HFFc6 (cell line): ENCODE measurements at places on chromosomes 7 and 10.

GRCh38 chr7:112266595-112267270 lies 60.2 kb downstream of the ZNF277 start:
- H3K27me3 ChIP-seq, result no peaks in the 10 kb centered on the region
- peak; percentile 50 for DNase-seq
- peaks cover 26% of the 10 kb centered on the region for H3K4me1 ChIP-seq
- H3K4me3 ChIP-seq, result peak overlapping the region; percentile 57

DNA sequence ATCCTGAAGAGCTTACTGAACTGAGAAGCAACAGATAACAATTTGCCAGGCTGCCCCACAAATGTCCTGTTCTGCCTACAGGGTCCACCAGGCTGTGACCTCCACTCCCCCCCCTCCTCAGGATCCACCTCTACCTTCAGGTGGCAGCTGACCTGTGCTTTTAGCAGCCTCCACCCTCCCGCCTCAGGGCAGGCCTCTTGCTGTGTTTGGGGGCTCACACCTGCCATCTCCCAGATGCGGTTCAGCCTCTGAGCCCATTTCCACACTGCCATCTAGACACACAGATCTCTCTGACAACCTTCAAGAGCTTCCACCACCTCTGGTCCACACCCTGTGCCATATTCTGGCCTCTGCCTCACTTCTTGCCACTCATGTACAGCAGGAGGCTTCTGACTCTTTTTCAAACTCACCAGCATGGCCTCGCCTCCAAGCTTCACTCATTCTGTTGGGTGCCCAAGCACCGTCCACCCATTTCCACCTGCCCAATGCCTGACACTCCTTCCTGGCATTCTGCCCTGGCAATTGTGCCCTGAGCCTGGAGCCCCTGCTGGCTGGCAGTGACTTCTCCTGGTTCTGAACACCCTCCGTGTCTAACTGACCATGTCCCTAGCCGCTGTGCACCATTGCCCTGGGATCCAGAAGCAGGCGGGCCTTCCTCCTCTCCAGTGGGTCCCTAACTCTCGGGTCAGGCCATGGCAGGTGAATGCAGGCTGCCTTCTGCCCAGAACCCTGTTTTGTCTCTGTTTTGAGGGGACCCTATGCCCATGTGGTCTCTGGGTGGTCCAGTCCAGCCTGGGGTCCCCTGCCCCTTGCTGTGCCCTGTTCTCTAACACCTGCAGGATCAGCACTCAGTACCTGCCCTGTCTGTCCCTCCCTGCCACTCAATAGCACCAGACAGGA lies 18.5 kb downstream of the TMEM72 start:
- H3K4me3 ChIP-seq, result no peak overlapping the region
- peaks cover 11% of the 10 kb centered on the region for H3K27me3 ChIP-seq
- no peak overlapping the region for H3K27ac ChIP-seq

GRCh38 chr7:18900803-18901202 lies 216.6 kb downstream of the TWIST1 start:
- no peaks in the 10 kb centered on the region for H3K36me3 ChIP-seq
- H3K4me1 ChIP-seq, result peaks cover 22% of the 10 kb centered on the region
- H3K27me3 ChIP-seq, result no peaks in the 10 kb centered on the region
- no peak overlapping the region for H3K4me3 ChIP-seq
- no peak for DNase-seq

- peak overlapping the region; percentile 96 for H3K4me3 ChIP-seq
- H3K36me3 ChIP-seq, result peaks cover 26% of the 10 kb centered on the region
- peaks cover 76% of the 10 kb centered on the region for H3K4me1 ChIP-seq
- H3K27ac ChIP-seq, result peak overlapping the region; percentile 72
- peak; percentile 31 for DNase-seq
- no peaks in the 10 kb centered on the region for H3K27me3 ChIP-seq
Measured at GRCh38 chr10:35336921-35337823, 863 bp downstream of the CCNY start.

GRCh38 chr7:111192614-111193413 lies 101.9 kb downstream of the LRRN3 start:
- H3K4me3 ChIP-seq, result no peak overlapping the region
- DNase-seq, result no peak
- H3K27ac ChIP-seq, result no peak overlapping the region
- no peaks in the 10 kb centered on the region for H3K36me3 ChIP-seq

GRCh38 chr7:780516-780915 lies 51.8 kb upstream of the SUN1 start:
- DNase-seq, result no peak
- H3K27me3 ChIP-seq, result no peaks in the 10 kb centered on the region
- no peaks in the 10 kb centered on the region for H3K4me1 ChIP-seq
- H3K4me3 ChIP-seq, result no peak overlapping the region
- peaks cover 28% of the 10 kb centered on the region for H3K36me3 ChIP-seq

DNA sequence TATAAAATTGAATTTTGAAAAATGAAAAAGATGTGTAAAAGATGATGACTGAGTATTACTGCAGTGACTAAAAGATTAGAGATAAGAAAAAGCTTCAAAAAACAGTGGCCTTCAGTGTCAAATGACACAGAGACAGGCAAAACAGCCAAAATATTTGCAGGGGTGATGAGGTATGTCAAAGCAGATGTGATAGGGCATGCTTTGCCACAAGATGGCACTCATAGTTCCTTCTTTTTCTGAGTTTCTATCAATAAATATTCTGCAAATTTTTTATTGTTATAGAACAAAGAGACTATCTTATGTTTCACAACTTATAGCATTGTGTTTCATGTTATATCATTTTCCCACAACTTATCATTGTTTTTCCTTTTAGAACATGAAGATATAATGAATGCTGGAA lies 344.1 kb upstream of the HPS1 start:
- H3K4me1 ChIP-seq, result no peaks in the 10 kb centered on the region
- H3K4me3 ChIP-seq, result no peak overlapping the region
- H3K27ac ChIP-seq, result no peak overlapping the region
- no peaks in the 10 kb centered on the region for H3K27me3 ChIP-seq
- DNase-seq, result peak; percentile 13
- H3K36me3 ChIP-seq, result no peaks in the 10 kb centered on the region

DNA sequence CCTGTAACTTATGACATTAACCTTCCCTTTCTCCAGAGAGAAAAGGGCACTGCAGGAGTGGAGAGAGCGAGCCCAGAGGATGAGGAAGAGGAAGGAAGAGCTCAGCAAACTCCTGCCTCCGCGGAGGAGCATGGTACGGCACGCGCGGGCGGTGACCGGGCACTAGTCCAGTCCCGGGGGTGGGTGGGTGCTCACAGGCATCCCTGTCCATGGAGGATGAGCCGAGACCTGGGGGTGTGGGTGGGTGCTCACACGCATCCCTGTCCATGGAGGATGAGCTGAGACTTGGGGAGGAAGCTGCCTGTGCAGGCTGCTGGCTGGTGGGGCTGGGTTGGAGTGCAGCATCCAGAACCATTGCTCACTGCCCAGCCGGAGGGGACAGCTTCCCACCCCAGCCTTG lies 23.8 kb downstream of the LRRC27 start:
- no peak overlapping the region for H3K4me3 ChIP-seq
- H3K27me3 ChIP-seq, result peaks cover 3% of the 10 kb centered on the region; the same call in 1 of the 2 replicates
- no peak for DNase-seq
- no peaks in the 10 kb centered on the region for H3K36me3 ChIP-seq

GRCh38 chr7:71286924-71287323 lies 155.0 kb downstream of the GALNT17 start:
- no peaks in the 10 kb centered on the region for H3K4me1 ChIP-seq
- H3K27me3 ChIP-seq, result no peaks in the 10 kb centered on the region
- no peak overlapping the region for H3K4me3 ChIP-seq

DNA sequence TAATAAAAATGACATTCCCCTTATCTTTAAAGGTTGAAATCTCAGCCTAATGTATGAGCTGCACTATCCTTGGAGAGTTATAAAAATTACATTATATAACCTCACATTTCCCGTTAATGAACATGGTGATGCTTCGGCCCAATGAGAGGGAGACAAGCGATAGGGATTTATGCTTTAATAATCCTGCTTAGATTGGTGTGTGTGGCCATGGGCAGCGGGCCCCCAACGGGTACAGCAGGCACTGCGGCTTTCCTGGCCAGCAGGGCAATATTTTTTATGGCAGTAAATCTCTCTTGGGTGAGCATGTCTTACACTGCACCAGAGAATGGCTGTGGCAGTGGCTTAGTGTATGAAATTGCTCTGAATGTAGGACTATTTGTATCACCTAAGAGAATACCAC lies 246.3 kb downstream of the GFRA1 start:
- no peak overlapping the region for H3K4me3 ChIP-seq
- DNase-seq, result no peak
- H3K27ac ChIP-seq, result no peak overlapping the region
- H3K4me1 ChIP-seq, result no peaks in the 10 kb centered on the region

- H3K4me3 ChIP-seq, result no peak overlapping the region
- DNase-seq, result no peak
- H3K36me3 ChIP-seq, result peaks cover 57% of the 10 kb centered on the region
- H3K27me3 ChIP-seq, result peaks cover 5% of the 10 kb centered on the region
- peak overlapping the region; percentile 23 for H3K27ac ChIP-seq
Measured at GRCh38 chr10:103640436-103641181, 147.1 kb downstream of the NEURL1 start.

- H3K27ac ChIP-seq, result no peak overlapping the region
- peaks cover 5% of the 10 kb centered on the region; the same call in 1 of the 2 replicates for H3K36me3 ChIP-seq
- DNase-seq, result no peak
- no peak overlapping the region for H3K4me3 ChIP-seq
Measured at GRCh38 chr10:82390866-82391658, 516.1 kb downstream of the NRG3 start.

DNA sequence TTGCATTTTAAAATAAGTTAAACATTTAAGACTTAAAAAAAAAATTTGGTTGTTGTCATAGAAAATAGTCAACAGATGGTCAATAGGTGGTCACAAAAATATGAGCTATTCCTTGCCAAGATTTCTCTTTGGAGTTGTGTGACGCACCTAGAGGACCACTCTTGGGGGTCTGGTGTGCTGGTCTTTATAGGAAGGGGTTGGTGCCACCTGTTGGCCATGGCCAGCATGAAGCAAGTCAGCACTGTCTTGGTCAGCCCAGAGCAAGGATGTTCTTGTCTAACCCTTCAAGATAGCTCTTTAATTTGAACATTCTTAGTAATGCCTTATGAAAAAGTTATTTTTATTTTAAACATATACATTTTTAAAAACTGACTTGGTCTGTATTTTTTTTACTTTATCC lies 267.9 kb upstream of the CNTNAP2 start:
- H3K4me1 ChIP-seq, result no peaks in the 10 kb centered on the region
- no peaks in the 10 kb centered on the region for H3K36me3 ChIP-seq
- H3K27me3 ChIP-seq, result no peaks in the 10 kb centered on the region

DNA sequence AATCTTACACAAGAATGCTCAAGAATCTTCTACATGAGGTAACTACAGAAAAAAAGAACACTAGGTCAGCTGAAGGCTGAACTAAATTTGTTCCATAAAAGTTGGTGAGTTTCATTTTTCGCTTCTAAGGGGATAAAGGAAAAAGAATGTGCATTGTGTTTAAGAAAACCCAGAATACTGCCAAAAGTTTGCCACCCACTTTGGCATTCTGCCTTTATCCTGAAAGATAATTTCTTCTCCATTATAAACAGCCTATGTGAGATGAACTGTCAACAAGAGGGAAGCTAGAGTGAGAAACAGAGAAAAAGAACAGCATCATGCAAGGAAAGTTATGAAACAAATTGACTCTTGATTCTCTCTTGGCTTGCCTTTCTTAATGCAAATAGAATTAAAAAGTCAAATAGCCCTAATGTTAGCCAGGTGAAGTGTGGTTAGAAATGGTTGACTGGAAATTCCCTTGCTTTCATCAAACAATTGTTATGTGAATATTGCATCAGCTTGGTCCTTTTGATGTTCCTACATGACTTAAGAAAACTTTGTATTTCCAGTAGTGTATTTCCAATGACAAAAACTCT lies 25.8 kb downstream of the STEAP1 start:
- DNase-seq, result no peak
- peaks cover 49% of the 10 kb centered on the region for H3K4me1 ChIP-seq
- no peak overlapping the region for H3K4me3 ChIP-seq
- peak overlapping the region; percentile 90 for H3K27ac ChIP-seq
- H3K36me3 ChIP-seq, result no peaks in the 10 kb centered on the region
- H3K27me3 ChIP-seq, result no peaks in the 10 kb centered on the region

DNA sequence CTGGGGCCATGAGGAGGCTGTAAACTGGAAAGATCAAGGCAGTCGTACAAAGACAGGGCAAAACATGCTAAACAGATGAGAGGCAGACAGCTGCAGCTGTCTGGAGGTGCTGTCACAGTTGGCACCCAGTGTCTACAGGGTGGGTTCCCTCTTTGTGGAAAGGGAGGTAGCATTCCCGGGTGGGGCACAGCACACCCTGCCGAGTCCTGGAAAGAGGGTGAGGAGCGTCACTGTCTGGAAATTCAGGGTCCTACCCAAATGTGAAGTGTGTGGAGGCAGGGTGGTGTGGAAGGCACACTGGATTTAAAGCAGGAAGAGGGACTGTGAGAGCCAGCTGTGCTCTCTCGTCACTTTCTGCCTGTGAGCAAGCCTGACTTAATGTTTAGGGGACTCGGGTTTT lies 356.2 kb downstream of the SDK1 start:
- DNase-seq, result no peak
- H3K36me3 ChIP-seq, result 0 out of 2 replicates have a peak, but pooled peaks cover 10% of the 10 kb centered on the region
- H3K4me1 ChIP-seq, result no peaks in the 10 kb centered on the region
- no peak overlapping the region for H3K27ac ChIP-seq

GRCh38 chr7:29488977-29489376 lies 74.7 kb upstream of the PRR15 start:
- peak; percentile 90 for DNase-seq
- H3K36me3 ChIP-seq, result no peaks in the 10 kb centered on the region
- peak overlapping the region; percentile 62 for H3K27ac ChIP-seq
- H3K4me3 ChIP-seq, result peak overlapping the region; percentile 63

DNA sequence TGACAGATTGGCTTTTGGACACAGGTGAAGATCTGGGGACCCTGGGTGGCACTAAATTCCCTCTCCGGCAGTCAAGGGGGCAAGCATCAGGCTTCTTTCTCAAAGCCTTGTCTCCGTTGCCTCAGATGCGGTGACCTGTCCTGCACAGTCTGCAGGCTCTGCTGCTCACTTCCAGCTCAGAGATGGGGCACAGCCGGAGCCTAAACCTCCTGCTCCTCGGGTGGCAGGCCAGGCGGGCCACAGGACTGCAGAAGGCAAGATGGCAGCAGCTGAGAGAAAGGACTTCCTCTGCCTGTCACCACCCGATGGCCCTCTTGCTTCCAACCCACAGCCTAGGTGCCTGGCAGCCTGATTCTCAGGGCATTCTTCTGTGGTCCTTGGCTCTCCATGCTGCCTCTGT lies 44.4 kb downstream of the ZC3HC1 start:
- H3K4me3 ChIP-seq, result no peak overlapping the region
- H3K27ac ChIP-seq, result no peak overlapping the region
- peaks cover 21% of the 10 kb centered on the region for H3K4me1 ChIP-seq
- DNase-seq, result no peak
- no peaks in the 10 kb centered on the region for H3K36me3 ChIP-seq

GRCh38 chr7:127920787-127921438 lies 110.3 kb downstream of the LRRC4 start:
- H3K4me3 ChIP-seq, result no peak overlapping the region
- no peak overlapping the region for H3K27ac ChIP-seq
- peak; percentile 30 for DNase-seq
